ENCODE measurements at places on chromosomes 2 and 18.

DNA sequence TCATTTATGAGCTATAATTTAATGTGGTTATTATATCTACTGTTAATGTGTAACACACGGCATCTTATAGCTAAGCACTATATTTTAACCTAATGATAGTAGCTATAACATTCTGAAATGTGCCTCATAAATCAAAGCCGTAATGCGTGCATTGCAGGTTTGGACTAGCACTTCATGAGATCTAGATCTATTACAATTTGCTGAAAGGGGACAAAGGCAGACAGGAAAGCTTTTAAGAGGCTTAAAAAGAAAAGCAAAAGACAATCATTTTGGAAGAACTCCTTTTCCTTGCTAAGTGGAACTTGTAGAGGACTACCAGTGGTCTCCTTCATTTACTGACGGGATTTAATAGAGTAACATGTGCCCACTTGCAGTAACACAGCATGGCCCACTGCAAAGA, 213.1 kb downstream of the NBAS start:
- DNase-seq, result no peak

DNA sequence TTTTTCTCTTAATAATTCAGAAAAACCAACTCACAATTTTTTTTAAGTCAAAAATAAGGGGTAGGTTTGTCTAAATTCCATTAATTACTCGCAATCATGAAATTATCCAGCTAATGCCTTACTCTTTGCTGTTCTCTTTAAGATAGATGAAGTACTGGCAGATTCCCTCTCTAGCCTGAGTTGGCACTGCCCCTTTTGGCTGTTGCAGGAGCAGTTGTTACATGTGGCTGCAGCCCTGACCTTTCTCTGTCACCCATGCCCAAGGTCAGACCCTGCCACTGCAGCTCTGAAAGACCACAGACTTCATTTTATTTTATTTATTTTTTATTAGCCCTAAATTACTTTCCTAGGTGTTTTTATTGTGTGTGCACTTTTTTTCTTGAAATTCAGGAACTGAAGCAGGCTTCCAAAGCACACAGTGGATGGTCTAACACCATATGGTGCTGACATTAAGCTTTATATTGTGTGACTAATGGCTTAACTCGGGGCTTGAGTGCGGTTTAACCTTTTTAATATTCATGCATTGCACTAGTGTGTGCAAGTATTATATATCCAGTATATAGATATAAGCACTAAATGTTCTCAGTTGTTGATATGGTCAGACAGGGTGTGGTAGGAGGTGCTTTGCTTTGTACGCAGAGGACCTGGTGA, 313.0 kb downstream of the CDH2 start:
- no peak for DNase-seq

- no peak for DNase-seq
Measured at GRCh38 chr2:8546612-8547283, 135.1 kb upstream of the ID2 start.

DNA sequence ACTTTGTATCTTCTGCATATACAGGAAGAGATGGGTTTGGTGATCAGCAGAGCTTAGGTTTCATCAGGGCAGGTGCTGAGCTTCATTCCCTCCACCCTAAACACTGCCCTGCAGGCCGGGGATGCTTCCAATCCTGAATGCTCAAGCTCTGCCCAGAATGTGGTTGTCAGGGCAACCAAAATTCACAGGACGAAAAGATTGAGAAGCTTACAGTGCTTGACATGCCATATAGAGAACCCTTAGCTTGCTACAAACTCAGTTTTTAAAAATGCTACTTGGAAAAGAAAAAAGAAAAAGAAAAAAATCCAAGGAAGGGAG, 65.6 kb downstream of the SH3RF3 start:
- DNase-seq, result no peak

DNA sequence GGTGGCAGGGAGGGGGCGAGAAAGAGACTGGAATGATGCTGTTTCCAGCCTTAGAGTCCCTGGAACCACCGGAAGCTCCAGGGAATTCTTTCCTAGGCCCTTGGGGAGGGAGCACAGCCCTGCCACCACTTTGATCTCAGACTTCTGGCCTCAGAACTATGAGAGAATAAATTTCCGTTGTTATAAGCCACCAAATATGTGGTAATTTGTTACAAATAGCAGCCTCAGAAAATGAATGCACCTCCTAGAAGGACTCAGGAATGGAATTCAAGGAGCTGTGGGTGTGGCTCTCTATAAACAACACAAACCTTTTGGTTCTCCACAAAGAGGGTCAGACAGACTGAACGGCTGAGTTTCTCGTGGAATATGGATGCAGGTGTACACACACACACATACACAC, 144.5 kb downstream of the ACKR3 start:
- no peak for DNase-seq

DNA sequence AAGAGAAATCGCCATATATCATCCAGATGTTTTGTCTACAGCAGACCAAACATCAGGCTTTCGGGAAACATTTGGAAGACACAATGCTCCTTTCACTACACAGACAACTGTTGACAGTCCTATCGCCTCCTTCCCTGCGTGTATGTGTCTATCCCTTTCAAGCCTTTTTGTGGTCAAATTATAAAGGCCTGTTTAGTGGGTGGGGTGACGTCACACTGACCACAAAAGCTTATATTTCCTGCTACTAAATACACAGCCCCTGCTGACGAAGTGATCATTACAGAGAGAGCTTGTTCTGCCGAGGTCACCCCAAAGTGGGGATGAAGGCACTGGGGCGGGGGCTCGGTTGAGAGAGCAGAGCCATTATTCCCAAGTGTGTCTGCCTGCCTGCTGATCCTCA, 302.7 kb upstream of the TNP1 start:
- peak; percentile 92 for DNase-seq

DNA sequence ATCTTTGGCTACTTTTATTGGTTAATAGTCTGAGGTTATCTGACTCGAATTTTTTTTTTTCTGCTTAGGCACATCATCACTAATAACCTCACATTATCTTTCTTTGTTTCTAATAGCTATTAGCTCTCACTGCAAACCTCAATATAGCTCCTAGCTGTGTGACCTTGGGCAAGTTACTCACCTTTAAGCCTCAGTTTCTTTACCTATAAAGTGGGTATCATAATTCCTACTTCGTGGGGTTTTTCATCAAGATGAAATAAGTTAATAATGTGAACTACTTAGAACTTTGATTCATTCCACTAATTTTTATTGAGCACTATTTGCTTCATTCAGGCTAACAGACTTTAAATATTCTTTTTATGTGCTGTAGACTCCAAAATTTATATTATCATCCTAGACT, 55.5 kb downstream of the AGPS start:
- DNase-seq, result no peak

DNA sequence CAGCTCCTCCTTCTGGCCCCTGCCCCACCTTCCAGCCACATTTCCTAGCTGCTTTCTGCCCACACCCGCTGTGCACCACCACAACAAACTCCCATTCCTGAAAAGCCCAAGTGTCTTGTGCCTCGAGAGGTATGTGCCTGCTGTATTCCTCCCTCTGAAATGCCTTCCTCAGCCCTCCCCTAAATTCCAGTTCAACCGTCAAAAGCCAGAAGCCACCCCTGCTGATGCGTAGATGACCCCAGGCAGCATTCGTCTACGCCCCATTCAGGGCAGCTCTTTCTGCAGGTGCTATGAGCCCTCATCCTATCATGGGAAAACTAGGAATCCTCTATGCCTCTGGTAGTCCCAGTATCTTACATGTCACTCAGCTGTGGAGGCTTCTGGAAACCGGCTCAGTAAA, 71.7 kb downstream of the DNMT3A start:
- DNase-seq, result no peak

DNA sequence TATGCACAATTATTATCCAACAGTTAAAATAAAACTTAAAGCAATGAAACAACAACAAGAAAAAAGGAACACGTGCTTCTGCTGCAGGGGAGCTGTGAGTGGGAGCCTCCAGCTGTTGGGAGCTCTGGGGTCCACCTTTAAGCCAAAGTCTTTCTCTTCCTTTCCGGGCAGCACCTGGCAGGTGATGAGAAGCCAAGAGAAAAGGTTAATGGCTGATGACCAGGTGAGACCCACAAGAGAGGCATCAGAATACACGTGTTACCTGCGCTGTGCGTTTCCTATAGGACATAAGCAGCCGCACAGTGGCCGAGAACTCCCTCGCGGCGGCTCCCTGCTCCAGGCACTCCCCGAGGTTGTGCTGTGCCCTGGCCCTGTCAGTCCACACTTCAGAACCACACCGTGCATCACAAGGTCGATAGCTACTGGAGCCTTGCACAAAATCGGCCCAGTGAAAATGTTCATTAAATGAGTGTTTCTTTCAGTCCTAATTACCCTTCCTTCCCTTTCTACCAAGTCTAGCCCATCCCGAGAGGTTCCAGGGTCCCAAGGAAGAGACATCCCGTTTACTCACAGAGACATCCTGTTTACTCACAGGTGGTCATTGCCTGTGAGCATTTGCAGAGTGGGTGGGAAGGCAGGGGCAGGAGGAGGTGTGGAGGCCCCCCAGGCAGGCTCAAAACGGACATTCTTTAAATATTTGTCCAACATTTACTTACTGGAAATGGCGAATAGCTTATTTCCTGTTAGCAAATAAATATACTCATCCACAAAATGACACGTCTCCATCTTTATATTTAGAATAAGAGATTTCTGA, 44.9 kb upstream of the ASB18 start:
- no peak for DNase-seq

- DNase-seq, result no peak
Measured at GRCh38 chr2:240215676-240216051, 75.2 kb upstream of the OTOS start.

GRCh38 chr2:38835990-38836389, 39.7 kb downstream of the DHX57 start:
- DNase-seq, result no peak

GRCh38 chr2:172977270-172978062, 98.2 kb upstream of the MAP3K20 start:
- DNase-seq, result no peak

- DNase-seq, result peak; percentile 40
Measured at GRCh38 chr2:150618245-150618895, 130.9 kb upstream of the RND3 start.

- DNase-seq, result no peak
Measured at GRCh38 chr18:48608581-48608980, 69.8 kb downstream of the CTIF start.

DNA sequence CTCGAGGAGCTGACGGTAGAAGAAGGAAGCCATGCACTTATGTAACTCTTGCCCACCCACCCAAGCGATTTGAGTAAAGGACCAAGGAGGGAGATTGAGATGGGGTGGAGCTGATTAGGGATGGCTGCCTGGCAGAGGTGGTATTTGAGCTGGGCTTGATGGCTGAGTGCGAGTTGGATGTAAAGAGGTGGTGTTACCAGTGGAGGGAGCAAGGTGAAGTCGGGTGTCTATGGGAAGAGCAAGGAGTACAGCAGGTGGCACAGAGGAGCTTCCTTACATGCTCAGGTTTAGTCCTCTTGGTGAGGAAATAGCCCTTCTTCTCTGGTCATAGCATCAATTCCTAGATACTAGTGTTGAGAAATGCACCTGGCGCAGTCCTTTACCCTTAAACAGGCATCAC, 294.2 kb upstream of the SKOR2 start:
- DNase-seq, result no peak

DNA sequence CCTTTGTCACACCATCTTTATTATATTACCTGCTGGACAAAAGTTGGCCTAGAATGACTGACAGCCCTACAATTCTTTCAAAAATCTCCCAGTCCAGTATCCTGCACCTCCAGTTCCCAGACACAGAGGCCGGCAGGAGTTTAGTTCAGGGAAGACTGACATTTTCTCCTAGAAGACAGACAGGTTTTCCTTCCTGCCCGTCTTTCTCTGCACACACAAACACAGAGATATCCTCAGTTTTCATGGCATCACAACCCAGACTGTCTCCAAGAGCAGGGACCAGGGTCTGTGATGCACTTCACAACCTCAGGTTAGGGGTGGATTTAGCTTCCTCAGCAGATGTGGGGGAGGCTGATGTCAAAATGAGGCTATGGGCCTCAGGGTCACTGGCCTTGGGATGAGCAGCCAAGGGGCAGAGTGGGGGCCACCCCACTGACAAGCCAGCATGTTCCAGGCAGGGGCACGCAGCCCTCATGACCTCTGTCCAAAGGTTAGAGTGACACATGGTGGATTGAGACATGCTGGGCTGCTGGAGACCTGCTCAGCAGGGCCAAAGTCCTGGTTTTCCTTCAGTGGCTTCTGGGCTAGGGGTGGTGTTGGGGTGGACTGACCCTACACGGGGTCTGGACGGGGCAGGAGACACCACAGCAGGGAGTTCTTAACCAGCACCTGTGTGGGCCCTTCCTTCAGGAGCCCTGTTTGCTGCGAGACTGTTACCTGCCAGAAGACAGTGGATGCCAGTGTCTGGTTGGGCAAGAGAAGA, 70.5 kb downstream of the SFXN5 start:
- DNase-seq, result no peak

DNA sequence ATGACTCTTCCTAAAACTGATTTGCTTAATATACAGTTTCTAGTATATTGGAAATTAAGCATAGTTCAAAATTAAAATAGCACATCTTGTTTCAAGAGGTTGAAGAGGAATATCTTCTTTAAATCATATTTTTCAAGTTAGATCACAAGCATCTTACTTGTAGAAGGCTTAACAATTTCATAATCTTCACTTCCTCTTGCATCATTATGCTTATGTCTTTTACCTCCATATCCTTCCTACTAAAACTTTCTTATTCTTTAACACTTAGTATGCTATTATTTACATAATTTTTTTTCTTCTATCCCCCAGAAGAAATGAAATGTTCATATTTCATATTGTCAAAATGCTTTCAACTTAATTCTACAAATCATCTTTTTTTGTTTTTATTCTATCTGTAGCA, 1354.9 kb upstream of the TMEFF2 start:
- DNase-seq, result no peak

DNA sequence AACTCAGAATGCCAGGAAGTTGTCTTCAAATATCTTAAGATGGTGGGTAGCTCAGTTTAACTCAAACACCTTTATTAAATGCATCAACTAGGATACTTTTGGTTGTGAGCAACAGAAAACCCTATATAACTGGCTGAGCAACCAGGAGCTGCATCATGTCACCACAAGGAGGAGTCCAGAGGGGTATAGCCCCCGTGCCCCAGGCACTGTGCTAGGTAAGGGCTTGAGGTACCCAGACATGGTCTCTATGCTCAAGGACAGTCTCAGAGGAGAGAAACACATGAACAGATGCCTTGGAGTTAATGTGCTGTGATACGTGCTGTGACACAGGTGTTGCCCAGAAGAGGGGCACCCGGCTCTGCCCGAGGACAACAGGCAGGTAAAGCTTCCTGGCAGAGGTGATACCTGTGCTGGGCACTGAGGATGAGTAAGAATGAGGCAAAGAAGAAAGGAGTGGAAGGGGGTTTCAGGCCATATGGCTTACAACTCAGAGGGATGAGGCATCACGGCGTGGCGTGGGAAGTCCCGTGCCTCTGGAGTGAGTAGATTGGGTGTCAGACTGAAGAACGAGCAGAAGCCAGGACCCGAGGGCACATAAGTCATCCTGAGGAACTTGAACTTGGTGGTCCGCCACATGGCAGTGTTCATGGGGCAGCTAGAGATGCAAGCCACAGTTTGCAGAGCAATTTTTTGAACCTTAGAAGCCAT, 32.0 kb upstream of the CAB39 start:
- peak; percentile 92 for DNase-seq
